Activated T-cell treated with anti-CD3 and anti-CD28 coated beads, Interleukin-2, amount 50 U/mL, for 1 hour (primary cell): ENCODE measurements at places on chromosomes 7 and 10.

- DNase-seq: no peak
Observed at GRCh38 chr10:116692225-116692624, 50.1 kb downstream of the HSPA12A start.

DNA sequence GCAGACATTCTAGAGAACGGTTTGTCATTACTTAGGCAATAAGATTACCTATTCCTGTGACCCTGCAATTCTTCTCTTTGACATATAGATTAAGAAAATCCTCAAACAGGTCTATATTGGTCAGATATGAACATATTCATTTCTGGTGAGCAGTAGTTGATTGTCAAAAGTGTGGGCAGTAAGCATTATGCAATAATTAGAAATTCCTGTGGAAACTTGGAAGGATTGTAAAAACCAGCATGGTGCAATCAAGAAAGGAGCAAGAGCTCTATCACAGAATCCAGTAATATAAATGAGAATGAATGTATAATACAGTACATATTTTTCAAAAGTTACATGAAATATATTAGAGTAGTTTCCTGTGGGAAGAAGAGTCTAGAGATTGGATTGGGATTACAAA, 406.5 kb downstream of the SUGCT start:
- no peak for DNase-seq

DNA sequence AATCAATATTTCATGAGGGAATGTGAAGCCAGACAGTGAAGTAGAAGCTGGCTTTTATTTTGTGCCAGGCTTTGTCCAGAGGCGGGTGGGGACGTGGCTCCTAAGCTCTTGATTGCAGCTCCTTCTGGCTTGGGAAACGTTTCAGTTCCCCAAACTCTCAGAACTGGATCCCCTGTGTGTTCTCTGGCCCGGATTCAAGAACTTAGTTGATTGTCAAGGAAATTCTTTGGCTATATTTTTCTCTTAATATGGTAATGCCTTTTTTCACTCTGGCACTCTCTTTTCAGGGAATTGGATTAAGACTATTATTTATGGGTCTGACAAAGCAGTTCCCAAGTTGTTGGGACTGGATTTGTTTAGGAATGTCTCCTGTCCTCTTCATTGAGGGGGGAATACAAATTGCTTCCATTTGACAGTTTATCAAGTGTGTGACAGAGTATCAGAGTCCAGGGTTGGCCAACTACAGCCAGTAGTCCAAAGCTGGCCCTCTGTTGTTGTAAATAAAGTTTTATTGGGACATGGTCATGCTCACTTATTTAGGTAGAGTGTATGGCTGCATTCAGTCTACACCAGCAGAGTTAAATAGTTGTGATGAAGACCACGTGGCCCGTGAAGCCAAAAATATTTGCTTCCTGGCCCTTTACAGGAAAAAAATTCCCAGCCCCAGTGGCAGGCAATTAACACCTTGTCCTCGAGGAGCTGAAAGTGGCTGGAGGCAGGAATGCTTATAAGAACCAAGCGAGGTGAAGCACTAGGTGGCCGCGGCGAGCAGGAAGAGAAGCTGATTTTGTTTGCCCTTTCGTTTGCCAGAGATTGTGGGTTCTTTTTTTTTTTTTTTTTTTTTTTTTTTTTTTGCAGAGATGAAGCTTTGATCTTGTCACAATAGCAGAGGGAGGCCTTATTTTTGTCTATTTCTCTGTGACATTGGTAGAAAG, 34.3 kb downstream of the HTRA1 start:
- DNase-seq: peak; percentile 24

DNA sequence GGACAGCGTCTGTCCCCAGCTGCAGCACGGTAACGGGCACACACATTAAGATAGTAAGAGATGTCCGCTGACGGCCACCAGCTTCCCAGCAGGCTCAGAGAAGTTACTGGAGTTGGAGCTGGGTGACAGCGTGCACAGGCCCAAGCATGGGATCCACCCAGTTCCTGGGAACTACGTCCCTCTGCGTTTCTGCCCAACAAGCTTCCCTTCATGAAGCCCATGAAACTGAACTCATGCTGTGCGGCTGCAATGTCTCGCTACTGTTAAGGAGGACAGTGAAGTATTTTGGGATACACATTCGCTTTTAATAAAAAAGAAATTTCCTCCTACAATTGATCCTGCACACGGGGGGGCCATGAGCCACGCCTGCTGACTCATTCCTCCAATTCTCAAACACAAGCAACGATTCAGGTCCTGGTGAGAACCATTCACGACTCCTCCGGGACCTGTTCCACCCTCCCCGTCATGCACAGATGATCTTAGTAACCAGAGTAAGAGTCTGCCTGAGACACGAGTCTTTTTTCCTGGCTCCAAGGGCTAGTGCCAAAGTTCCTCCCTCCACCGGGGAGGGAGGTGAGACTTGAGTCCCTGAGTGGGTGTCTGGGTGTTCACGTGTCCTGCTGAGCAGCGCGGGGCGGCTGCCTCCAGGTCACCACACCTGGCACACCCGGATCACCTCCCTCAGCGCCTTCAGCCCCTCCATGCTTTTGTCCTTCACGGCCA, 2.6 kb downstream of the PSMG3 start:
- DNase-seq: no peak

DNA sequence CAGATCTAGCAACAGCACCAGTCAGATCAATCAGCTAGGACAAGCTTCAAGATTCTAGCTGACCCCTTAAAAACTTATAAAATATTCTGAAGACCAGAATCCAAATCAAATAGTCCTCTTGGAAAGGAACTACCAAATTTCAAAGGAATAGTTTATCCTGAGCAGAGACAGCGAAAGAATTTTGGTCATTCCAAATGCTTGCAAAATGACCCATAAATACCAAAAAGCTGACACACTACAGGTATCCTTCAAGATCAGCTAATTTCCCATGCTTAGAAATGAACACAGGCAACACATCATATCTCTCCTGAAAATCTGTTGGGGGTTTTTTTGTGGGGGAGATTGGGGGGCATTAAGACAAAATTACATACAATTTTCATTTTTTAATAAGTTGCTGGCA, 78.8 kb downstream of the PDSS1 start:
- DNase-seq: no peak

DNA sequence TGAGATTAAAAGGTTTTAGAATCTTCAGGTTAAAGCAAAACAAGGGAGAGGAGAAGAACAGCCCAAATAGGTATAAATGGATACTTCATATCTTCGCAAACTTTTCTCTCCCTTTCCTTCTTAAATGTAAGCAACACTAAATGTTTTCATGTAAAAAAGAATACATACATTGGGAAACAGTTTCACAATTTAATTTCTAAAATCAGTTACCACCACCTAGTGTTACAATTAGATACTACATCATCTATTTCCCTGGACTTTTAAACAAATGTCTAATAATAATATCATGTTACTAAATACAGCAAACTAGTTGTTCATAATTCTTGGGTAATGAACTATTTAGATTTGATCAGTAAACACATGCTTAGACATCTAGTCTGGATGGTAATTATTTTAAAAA, 35.8 kb downstream of the MINDY3 start:
- DNase-seq: no peak

- DNase-seq: no peak
Observed at GRCh38 chr7:21092766-21093702, 306.3 kb upstream of the SP8 start.

- no peak for DNase-seq
Observed at GRCh38 chr10:44982114-44982460, 3.5 kb upstream of the DEPP1 start.

- no peak for DNase-seq
Observed at GRCh38 chr7:90846192-90846591, 250.1 kb downstream of the CDK14 start.

- no peak for DNase-seq
Observed at GRCh38 chr7:21910253-21910652, 35.4 kb downstream of the CDCA7L start.

- DNase-seq: no peak
Observed at GRCh38 chr10:97089209-97089870, 96.4 kb downstream of the SLIT1 start.

- no peak for DNase-seq
Observed at GRCh38 chr7:132295175-132295574, 281.1 kb downstream of the PLXNA4 start.

- no peak for DNase-seq
Observed at GRCh38 chr7:2108501-2109250, 124.1 kb downstream of the MAD1L1 start.

DNA sequence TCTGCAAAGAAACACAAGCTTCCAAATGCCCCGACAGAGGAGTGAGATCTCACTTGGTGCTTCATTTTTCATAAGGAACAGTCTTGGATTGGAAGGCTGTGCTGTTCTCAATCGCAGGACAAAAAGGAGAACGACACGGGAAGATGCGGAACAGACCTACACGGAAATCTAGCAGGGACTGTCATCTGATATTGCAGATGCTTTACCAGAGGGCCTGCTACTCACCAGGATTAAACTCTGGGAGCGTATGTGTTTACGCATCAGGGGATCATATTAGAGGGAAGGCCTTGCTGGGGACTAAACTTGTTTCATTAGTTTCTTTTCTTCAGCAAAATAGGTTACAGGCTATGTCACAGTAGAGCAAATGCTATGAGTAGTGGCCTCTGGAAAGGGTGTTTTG, 82.8 kb upstream of the EEPD1 start:
- no peak for DNase-seq

DNA sequence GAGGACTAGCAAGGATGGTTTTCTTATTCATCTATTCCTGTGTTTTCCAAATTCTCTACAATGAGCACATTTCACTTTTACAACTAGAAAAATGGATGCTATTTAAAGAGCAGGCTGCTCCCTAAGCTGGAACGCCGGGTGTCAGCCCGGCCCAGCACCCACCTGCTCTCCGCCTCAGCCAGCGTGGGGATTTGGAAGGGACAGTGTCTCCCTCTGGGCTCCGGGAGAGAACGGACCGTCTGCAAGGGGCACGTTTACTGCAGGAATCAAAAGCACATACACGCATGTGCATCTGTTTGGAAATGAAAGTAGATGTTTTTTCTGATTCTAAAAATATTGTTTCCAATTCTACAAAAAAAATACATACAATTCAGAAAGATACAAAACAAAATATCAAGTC, 2.3 kb upstream of the JAKMIP3 start:
- no peak for DNase-seq

- DNase-seq: no peak
Observed at GRCh38 chr10:3750006-3750816, 34.8 kb downstream of the KLF6 start.

DNA sequence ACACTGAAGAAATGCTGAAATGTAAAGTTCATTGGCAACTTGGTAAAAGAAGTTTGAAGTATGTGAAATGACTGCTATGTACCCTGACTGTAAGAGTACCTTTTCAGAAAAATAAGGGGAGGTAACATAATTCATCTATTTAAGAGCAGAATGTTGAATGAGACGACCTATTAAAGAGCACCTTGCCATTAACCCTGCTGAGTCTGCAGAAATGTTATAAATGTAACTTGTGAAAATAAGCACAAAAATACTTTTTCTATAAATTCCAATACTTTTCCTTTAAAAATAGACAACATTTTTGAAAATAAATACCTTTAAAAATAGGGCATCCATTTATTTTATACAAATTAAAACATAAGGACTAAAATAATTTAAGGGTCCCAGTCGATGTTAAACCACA, 7.7 kb downstream of the TM9SF3 start:
- no peak for DNase-seq

- DNase-seq: no peak
Observed at GRCh38 chr10:43901302-43901701, 252.6 kb upstream of the ZNF32 start.

GRCh38 chr10:4588824-4589223, 237.2 kb upstream of the AKR1E2 start:
- no peak for DNase-seq

- DNase-seq: no peak
Observed at GRCh38 chr10:119786117-119786769, 60.4 kb downstream of the INPP5F start.

GRCh38 chr10:31120961-31121685, 89.5 kb upstream of the ZNF438 start:
- DNase-seq: no peak

DNA sequence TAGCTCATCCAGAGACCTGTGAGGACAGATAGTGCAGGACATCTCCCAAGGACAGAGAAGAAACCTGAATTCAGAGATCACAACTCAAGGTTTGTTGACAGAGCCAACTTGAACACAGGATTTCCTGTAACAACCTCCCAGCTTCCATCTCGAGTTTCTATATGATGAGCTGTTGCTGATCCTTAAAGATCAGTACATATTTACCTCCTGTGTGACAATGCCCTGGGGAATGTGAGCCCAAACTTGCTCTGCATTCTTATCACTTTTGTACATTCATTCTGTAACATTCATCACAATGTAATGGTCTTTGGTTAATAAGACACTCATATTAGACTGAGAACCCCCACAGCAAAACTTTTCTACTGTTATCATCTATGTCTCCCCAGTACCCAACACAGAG, 468.6 kb downstream of the XPNPEP1 start:
- no peak for DNase-seq

- DNase-seq: no peak
Observed at GRCh38 chr7:25886387-25887240, 265.4 kb upstream of the NFE2L3 start.

DNA sequence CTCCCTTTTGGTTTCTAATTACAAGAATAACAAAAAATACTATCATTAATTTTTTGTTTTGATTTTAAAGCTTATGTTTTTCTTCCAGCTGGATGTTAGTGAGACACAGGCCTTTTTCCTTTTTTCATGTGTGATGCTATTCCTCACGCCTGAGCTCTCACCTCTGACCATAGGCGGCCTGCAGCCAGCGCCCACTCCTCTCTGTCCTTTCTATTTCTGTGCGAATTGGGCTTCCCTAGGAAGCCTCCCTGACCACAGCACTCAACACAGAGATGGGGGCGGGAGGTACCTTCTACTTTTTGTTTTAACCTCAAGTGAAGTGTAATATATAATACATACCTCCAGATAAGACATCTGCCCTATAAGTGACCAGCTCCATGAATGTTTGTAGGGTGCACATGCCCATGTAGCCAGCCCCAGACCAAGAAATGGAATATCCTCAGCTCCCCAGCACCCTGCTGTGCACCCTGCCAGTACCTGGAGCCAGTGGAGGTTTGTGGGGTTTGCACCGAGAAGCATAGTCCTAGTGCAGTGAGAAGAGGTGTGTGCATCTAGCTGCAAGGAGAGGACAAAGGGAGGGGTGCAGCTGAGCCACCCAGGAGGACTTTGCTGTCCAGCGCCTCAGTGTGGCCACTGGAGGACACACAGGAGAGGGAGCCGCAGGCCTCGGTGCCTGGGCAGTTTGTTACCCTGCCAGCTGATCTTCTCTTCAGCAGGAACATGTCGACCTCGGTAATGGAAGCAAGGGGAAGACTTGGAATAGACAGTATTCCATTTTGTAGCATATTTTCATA, 38.5 kb downstream of the BNIP3 start:
- DNase-seq: no peak

GRCh38 chr10:26821699-26822570, 38.8 kb downstream of the ABI1 start:
- DNase-seq: no peak

- no peak for DNase-seq
Observed at GRCh38 chr10:104548090-104548489, 93.0 kb upstream of the SORCS3 start.

GRCh38 chr10:50636618-50637579, 13.1 kb upstream of the SGMS1 start:
- DNase-seq: no peak

GRCh38 chr7:7416031-7416858, 119.4 kb downstream of the COL28A1 start:
- DNase-seq: no peak
